CD4-positive, alpha-beta T cell treated with Interleukin-17A for 1 hour (primary cell): ENCODE measurements at places on chromosomes 4 and X.

- DNase-seq, result no peak
These were observed 163.6 kb downstream of the SPRY1 start for GRCh38 chr4:123559955-123560871.

GRCh38 chr4:52837716-52838558, 24.2 kb upstream of the RASL11B start:
- DNase-seq, result no peak

- no peak for DNase-seq
These were observed 156.3 kb downstream of the SOWAHB start for GRCh38 chr4:76741663-76742020.

DNA sequence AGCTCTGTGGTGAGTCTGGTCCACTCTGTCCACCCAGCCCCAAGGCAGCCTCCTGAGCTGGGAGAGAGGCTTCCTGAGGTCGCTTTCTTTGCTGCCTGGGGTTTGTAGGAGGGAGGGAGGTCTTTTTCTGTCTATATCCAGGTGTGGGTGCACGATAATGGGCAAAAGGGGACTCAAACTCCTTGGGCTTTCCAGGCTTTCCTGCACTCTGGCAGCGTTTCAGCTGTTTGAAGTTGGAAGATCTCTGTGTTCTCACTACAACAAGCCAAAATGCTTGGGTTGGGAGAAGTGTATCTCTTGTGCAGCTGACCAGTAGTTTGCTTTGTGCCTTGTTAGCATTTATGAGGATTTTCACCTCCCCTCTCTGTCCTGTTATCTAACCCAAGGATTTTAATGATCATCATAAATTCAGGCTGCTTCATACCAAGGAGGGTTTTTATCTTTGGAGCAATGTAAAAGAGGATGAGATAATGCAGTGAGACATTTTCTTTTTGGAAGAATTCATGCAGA, 126.3 kb downstream of the REPS2 start:
- no peak for DNase-seq

- no peak for DNase-seq
These were observed 1027.6 kb upstream of the PRKX start for GRCh38 chrX:4741024-4741423.

DNA sequence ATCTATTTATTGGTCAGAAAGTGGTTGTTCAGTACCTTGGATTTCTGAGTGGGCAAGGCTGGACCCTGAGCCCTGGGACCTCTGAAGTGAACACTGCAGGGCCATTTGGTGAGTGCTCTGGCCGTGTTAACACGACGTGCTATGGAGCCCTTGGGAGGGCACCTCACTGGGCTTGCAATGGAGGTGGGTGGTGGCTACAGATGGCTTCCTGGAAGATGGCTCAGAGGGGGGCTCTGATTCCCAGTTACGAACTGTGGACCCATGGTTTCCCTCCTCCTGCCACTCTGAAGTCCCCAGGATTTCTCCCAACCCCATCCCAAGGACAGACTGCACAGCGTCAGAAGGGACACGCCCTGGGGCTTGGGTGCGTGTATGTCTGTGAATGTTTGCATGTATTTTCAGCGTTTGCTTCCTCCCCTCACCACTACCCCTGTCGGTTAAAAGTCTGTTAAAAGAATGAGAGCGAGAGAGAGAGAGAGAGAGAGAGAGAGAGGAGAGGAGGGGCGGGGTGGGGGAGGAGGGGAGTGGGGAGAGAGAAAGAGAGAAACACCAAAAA, 3.7 kb upstream of the RHOH start:
- DNase-seq, result peak; percentile 64

GRCh38 chr4:169818063-169818679, 60.4 kb upstream of the HPF1 start:
- DNase-seq, result no peak

GRCh38 chr4:57280481-57280880, 170.3 kb upstream of the IGFBP7 start:
- no peak for DNase-seq

DNA sequence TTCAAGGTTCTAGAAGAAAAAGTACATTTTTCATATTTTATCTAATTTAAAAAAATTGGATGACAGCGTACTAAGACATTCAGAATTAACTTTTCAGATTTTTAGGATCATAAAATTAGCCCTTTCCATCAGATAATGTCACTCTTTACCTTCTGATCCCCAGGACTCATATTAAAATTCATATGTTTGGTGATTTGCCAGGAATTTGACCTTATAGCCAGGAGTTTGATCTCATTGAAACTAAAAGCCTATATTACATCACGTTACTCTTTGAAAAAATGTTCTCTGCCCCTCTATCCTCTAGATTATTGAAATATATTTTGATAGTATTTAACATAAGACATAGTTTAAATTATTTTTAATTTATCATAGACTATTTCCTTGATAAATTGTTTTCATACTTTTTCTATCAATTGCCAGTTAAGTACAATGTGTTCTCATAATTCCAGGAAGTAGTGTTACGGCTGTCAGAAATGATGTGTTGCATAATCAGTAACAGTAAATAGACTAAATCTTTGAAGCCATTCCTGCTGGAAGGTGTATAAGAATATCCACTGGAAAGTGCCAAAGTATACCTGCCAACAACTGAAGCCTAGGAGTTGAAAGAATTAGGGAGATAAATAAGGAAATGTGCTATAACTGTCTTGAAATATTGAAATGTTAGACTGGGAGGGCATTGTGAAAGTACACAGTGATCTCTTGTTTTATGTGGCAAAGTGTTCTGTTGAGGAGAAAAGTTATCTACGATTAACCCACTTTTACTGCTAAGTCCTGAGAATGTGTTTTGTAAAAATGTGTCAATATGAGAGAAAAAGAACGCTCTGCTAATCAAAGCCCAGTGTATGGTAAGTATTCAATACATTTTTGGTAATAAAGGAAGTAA, 32.9 kb upstream of the PDGFC start:
- DNase-seq, result no peak

DNA sequence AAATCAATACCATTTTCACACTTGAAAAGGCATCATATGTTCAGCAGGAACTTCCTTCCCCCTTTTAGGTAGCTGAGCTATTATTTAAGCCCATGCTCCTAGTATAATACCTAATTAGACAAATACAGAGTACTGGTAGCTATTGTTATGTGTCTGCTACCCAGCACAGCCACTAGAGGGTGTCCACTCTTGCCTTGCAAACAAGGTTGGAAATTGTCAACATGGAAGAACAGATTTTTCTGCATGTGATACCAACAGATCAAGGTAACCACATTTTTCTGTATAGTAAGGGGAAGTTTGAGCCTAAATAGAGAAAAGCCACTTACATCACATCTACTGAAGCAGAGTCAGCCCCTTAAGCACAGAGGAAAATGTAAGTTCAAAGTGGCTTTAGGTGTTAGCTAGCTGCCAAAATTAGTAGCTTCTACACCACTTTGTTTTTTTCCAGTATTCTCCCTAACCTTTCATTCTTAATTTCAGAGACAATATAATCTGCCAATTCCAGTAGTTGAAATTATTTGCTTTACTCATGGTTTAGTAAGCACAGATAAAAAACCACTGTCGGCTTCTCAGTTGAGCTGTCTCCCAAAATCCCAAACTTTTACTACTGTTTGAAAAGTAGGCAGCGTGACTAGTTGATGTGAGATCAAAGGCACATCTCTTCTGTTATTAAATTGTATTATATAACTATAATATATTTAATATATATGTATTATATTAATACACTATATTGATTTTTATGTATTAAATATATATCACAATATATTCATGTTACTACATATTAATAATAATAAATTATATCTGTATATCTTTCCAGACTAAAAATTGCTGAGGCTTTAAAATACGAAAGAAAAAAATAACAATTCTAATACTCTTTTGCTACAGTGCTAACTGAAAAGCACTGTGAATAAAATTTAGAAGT, 38.2 kb downstream of the EDNRA start:
- peak; percentile 46 for DNase-seq

DNA sequence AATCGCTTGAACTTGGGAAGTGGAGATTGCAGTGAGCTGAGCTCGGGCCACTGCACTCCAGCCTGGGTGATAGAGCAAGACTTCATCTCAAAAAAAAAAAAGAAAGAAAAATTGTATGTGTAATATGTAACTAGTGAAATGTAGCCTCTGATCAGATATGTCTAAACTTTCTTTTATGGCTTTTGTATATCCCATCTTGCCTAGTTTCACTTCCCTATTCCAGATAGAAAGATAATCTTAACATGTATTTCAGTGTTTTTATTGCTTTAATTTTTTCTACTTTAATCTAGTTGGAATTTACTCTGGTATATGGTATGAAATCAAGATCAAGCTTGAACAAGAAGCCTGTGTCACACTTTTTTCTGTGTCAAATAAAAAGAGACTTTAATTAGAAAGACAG, 1.9 kb upstream of the ZNF41 start:
- DNase-seq, result no peak

- no peak for DNase-seq
These were observed 37.5 kb upstream of the ADH1C start for GRCh38 chr4:99390055-99390454.

GRCh38 chrX:71629467-71629866, 11.2 kb upstream of the CXCR3 start:
- DNase-seq, result no peak

DNA sequence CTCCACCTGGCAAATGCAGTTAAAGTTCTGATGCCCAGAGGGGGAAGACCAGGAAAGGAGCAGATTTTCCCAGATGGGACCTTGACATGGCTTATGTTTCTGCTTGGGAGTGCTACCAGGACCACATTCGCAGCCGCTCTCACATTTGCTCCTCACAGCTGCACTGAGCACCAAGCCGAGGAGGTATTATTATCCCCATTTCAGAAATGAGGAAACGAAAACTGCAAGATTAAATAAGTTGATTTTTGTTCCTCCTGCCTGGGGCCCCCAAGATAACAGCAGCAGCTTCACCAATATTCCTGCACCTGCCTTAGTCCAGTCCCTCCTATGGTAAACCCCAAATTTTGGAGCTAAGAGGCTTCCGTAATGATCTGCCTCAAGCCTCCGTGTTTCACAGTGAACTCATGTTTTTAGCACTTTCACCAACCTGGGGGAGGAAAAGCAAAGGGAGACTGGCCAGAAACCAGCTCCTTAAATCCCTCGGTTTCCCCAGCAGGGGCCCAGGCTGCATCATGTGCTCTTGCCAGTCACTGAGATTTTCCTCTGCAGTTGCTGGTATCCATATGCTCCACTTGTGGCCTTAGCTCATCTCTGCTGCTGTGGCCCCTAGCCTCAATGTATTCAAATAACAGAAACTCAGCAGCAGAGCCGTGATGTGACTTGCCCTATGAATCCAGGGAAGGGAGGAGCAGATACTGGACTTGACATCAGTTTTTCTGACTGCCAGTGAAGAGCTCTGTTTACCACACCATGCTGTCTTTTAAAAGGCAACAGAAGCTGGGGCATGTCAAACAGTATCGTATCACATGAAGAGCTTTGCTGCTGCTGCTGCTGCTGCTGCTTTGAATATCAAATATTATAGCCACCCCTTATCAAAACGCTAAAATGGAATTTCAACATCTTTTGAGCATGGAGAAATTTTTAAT, 95.5 kb upstream of the KLHL13 start:
- DNase-seq, result no peak

GRCh38 chr4:62550121-62550520, 1350.0 kb downstream of the ADGRL3 start:
- DNase-seq, result no peak

- no peak for DNase-seq
These were observed 113.1 kb upstream of the VCX2 start for GRCh38 chrX:8284131-8284530.

DNA sequence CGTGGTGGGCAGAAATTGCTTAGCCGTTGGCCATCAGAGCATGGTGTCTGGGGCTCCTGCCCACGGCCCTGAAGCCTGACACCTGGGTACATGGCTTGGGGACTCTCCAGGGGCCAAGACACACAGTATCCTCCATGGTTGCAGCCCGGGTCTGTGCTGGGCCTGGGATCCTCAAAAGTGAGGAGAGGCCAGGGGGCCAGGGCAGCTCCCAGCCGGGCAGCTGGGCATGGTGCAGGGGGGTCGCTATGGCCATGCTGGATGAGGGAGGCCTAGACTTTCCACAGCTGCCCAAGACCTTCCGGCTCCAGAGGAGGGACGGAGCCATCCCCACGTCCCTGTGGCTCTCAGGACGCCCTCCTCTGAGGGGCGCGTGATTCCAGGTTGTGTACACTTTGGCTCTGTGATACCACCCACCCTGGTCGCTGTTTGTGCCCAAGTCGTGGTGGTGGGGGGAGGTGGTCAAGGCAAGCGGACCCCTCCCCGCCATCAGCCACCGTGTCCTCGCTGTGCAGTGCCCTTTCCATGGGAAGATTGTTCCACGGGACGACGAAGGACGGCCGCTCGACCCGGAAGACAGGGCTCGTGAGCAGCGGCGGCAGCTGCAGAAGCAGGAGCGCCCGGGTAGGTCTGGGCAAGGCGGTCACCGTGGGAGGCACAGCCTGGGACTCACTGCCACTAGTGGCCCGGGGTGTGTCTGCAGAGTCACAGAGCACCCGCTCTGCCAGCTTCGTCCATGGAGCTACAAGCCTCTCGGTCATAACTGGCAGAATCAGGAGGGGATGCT, 25.7 kb downstream of the NKX1-1 start:
- DNase-seq, result no peak

DNA sequence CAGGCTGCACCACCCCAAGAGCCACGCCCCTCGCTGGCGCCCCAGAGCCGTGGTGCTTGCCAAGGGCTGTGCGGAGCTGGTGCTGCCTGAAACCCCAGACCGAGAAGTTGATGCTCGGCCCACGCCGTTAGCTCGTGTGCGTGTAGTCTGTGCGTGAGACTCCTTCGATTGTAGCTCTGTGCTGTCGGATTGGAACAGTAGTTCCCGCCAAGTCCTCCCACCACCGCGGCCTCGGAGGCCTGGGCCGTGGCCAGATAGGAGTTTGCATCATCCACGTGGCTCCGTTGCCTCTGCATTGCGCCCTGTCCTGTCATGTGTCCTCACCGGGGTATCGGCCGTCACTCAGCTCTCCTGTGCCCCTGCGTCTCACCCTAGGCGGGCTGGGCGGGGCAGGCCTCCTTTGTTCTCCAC, 24.2 kb downstream of the TNIP2 start:
- no peak for DNase-seq

DNA sequence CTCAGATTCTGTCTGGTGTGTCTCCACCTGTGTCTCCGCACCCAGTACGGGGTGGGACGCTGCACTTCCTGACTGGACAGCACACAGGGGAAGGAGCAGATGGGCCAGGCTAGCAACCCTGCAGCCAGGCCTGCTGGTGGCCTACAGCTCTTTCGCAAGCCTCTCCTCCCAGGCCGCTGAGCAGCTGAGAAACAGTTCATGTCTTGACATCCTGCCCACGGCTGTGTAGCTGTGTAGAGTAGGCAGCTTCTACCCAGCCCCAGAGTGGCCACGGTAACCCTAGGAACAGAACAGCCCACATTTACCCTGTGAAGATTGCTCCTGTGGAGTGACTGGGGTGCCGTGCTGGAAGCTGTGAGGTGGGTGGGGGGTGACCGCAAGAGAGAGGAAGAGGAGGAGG, 38.9 kb downstream of the CCNQ start:
- DNase-seq, result no peak

GRCh38 chrX:68695206-68695845, 47.9 kb downstream of the STARD8 start:
- no peak for DNase-seq

- no peak for DNase-seq
These were observed 2.3 kb downstream of the XKRX start for GRCh38 chrX:100926453-100926852.
